ENCODE measurements at places on chromosomes 13 and 19.
A peak's percentile ranks its signal among the peaks of the same experiment; 100 is the strongest.

DNA sequence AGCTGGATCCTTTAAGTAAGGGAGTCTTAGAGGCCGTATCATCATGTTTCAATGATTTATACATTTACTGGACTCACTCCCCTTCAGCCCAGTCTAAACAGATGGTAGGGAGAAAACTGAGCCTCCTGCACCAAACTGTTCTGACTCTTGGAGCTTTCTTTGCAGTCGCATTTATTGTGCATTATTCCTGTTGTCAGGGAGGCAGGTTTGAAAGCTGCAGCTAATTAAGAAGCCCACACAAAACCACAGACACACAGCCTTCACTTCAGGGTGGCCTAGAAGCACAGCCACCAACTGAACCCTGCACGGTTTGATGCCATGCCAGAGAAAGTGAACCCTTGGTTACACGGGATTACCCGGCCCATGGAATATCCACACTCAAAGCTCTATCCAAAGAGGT is 911.0 kb downstream of the UQCRFS1 start:
- no peak for DNase-seq

DNA sequence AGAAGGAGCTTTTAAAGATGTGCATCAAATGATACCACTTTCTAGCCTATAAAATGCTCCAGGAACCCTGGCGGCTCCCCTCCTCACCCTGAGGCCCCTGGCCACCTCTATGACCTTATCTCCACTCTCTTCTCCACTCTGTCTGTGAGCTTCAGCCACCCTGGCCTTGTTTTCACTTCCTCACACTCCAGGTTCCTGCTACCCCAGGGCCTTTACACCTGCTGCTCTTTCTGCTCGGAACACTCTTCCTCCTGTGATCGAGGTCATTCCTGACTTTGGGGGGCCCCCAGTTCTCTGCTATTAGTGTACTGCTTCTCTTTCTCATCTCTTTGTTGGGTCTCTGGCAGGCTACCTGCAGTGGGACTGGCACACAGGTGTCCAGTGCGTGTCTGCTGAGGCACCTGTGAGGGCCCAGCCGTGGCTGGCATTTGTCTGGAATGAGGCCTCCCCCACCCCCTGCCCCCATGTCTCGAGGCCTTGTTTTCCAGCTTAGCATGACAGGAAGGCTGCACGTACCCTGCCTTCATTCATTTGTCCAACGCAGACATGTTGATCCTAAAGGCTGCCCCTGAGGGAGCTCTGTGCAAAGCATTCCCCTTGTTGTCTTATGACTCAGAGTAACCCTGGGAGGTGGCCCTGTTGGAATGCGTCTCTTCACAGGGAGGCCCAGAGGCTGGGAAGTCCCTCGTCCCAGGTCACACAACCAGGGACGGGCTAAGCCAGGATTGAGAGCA is 2.3 kb downstream of the DDA1 start:
- no peak for DNase-seq

DNA sequence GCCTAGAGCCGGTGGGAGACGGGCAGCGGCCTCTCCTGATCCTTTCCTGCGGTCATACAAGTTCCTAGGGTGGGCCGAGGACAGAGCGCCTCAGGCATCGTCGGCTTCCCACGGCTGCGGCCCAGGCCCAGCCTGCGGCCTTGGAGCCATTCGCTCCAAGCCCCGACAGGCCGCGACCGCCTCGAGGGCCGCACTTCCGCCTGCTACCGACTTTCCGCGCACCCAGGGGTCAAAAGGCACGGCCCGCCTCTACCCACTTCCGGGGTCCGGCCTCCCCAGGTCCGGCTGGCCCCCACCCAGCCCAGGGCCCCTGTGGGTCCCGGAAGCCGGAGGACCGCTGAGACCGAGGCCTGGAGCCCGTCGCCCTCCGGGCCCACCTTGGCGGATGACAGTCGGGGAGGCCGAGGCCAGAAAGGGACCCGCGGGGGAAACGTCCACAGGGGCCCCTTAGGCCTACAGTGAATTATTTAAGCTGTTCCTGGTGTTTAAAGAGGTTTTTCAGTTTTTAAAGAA is 16.2 kb downstream of the ZIC2 start:
- no peak for DNase-seq

DNA sequence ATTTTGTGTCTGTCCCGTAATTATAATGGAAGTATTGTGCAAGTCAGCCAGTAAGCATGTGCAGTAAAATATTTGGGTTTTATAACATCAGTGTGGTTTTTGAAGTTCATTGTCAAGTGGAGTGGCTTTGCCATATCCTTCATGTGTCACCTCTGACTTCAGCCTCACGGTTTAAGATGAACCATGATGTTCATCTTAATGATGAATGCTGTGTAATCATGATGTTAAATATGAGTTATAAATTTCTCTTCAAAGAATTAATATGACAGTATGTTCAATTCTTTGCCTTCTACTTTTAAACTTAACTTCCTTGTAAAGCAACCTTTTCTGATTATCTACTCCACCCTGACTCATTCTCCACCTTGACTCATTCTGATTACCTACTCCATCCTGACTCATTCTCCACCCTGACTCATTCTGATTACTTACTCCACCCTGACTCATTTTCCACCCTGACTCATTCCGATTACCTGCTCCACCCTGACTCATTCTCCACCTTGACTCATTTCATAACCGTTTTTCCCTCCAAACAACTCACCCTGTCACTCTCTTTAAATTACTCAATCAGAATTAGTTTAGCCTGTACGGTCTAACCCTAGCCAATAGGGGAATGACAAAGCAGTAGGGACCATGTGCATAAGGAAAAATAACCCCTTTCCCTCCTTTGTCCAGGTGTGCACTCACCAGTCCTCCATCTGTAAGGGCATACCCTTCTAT is 50.3 kb upstream of the ANKRD10 start:
- no peak for DNase-seq

GRCh38 chr19:14145381-14145780 is 9.0 kb upstream of the ASF1B start:
- DNase-seq, result no peak

DNA sequence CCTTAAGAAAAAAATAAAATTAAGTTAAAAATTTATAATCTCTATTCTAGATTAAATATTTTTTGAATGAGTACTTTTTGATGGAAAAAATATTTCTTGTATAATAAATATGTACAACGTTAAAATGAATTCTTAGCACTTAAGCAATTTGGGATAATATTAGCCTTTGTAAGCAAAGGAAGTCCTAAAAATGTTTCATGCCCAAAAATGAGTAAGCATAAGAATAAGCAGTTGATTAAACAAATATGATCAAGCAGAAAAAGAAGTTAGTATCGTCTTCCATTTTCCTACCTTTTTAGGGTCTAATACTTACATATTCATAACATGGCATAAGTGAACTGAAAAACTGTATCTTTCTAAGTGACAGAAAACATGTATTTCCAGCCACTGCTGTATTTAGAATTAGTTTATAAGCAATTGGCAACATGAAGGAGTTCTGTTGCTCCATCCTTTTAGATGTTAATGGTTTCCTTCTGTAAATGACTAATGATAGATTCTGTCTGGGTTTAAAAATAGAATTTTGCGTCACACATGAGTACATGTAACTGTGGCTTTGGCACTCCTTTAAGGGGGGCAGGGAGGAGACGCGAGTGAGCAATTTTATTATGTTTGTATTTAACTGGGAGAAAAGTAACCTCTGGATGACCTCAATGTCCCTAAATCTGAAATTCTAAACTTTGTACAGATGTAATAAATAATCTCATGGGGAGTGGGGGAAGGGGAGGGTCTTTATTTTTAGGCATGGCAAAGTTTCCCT is 237.4 kb downstream of the RGCC start:
- peak; percentile 17 for DNase-seq

GRCh38 chr19:41646589-41647204 is 19.8 kb upstream of the CEACAM4 start:
- DNase-seq, result no peak

GRCh38 chr13:25378528-25378927 is 6.8 kb downstream of the ATP8A2 start:
- DNase-seq, result no peak

GRCh38 chr13:111938741-111939665 is 127.9 kb upstream of the SOX1 start:
- DNase-seq, result no peak

GRCh38 chr13:51665456-51665855 is 81.2 kb downstream of the WDFY2 start:
- no peak for DNase-seq

- DNase-seq, result peak; percentile 54
Observed at GRCh38 chr13:27401210-27401609, 23.2 kb upstream of the GTF3A start.

DNA sequence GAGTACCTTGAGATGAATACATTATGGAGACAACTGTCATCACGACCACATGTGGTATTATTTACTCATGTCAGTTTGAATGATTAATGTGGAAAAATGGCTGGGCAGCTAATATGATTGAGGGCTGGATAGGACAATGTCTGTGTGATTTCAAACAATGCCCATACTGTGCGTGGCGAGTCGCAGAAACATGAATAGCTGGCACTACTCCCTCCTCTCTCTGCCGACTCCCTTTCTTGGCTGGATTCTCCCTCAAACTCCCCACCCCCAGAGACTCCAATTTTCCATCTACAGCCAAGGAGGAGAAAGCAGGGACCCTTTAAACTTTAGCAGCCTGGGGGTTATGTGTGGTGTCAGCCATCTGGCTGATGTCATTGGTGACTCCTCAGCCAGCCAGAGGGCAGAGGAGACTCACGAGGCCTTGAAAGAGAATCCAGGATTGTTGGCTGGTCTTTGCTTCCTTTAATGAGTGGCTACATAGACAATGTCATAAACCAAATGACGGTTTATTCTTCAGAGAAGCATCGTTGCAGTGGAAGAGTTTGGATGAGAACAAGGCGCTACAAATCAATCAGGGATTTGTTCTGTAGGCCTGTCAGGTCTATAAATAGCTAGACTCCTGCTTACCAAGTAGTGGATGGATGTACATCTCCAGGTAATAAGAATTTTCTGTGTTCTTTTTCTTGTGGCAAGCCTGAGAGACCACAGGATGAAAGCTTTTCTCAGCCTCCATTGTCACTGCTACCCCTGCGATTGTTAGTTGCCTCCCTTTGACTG is 165.6 kb downstream of the DLEU7 start:
- no peak for DNase-seq

DNA sequence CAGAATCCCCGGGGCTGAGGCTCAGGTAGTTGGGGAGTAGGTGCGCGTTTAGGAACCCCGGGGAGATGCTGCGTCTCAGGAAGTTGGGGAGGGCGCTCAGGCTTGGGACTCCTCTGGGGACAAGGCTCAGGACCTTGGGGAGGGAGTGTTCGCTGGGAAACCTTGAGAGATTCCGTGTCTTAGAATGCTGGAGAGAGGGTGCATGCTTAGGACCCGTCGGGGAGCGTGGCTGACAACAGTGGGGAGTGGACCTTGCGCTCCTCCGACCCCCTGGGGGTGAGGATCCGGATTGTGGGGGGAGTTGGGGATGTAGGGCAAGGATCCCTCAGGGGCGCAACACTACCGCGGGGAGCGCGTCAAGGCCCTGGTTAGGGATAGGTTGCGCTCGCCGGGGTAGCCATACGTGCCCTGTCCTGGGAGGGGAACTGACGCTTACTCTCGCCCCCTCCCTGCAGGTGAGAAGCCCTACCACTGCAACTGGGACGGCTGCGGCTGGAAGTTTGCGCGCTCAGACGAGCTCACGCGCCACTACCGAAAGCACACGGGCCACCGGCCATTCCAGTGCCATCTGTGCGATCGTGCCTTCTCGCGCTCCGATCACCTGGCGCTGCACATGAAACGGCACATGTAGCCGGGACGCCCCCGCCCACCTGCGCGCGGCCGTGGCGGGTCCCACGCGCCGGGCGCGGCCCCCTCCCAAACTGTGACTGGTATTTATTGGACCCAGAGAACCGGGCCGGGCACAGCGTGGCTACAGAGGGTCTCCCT is 2.0 kb downstream of the KLF2 start:
- peak; percentile 72 for DNase-seq

- DNase-seq, result peak; percentile 67
Observed at GRCh38 chr19:4911786-4912672, 2.7 kb downstream of the UHRF1 start.

GRCh38 chr19:45428384-45429231 is 4.9 kb upstream of the ERCC1 start:
- peak; percentile 44 for DNase-seq

- peak; percentile 24 for DNase-seq
Observed at GRCh38 chr19:13118424-13119193, 545 bp downstream of the NACC1 start.

- DNase-seq, result no peak
Observed at GRCh38 chr13:28658539-28658795, 463 bp upstream of the POMP start.

GRCh38 chr13:23811366-23812062 is 77.7 kb downstream of the MIPEP start:
- DNase-seq, result no peak

GRCh38 chr19:30930941-30931706 is 418.1 kb downstream of the TSHZ3 start:
- no peak for DNase-seq

DNA sequence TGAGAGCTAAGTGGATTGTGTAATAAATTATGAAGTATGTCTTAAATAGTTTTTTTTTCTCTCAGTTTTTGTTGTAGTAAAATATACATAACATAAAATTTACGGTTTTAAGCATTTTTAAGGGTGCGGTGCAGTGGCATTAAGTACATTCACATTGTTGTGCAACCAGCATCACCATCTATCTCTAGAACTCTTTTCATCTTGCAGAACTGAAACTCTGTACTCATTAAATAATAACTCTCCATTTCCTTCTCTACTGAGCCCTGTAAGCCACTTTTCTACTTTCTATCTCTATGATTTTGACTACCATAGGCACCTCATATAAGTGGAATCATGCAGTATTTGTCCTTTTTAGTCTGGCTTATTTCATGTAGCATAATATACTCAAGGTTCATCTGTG is 87.1 kb downstream of the GJA3 start:
- no peak for DNase-seq

- peak; percentile 60 for DNase-seq
Observed at GRCh38 chr19:49677231-49677900, at the start of gene PRMT1. Gene PRMT1, plus strand, starts transcription at chr19:49677271. Its CDS starts 10 bp downstream, at chr19:49677281.

DNA sequence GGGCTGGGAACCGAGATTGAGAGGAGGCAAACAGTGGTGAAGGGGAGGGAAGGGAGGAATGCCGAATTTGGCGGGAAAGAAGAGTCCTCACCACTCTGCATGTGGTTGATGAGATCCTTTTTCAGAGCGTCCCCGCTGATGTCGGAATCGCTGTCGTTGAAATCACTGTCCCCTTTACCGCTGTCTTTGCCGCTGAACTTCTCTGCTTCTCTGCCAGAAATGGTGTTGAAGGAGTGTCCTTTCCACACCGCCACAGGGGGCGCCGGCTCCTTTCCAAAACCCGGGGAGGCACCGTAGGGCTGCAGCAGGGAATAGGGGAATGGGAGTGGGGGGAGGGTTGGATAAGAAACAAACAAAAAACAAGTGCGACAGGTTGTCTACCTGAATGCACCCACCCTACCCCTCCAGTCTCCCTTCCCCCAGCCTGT is 3.1 kb downstream of the PCDH8 start:
- no peak for DNase-seq

DNA sequence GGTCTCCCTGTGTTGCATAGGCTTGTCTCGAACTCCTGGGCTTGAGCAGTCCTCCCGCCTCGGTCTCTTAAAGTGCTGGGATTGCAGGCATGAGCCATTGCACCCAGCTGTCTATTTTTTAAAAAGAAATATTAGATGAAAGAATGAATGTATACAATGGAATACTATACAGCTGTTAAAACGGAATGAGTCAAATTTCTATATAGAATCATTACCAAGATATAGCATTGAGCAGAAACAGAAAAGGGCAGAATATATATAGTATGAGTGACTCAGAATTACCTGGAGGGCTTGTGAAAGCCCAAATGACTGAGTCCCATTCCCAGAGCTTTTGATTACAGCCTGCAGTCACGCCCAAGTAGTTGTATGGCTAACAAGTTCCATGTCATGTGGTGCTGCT is 4.4 kb downstream of the DACT3 start:
- DNase-seq, result no peak

Data from CD4-positive, alpha-beta T cell treated with Interleukin-15 for 1 hour (primary cell).